A549 treated with AZD2906 at 1 μM for 4 hours (cell line): ENCODE measurements at places on chromosomes 6 and 20. TPM values are rescaled to one million over a fixed set of nuclear protein-coding genes. Genes with fewer than 3 reads are reported as not detected.

Gene HLA-DRB1
- total RNA-seq, result not detected in 5 replicates

Gene KHDRBS2
- total RNA-seq, result not detected in 5 replicates

Gene FNDC11
- total RNA-seq, result 0.17 to 0.29 TPM (median 0.21 TPM) in 5 replicates

Gene SIRPB1
- total RNA-seq, result 0.41 to 0.56 TPM (median 0.43 TPM) in 5 replicates
